Hepatocyte (in vitro differentiated cells): ENCODE measurements at places on chromosomes 2 and 18. TPM values are rescaled to one million over a fixed set of nuclear protein-coding genes. Genes with fewer than 3 reads are reported as not detected.

DNA sequence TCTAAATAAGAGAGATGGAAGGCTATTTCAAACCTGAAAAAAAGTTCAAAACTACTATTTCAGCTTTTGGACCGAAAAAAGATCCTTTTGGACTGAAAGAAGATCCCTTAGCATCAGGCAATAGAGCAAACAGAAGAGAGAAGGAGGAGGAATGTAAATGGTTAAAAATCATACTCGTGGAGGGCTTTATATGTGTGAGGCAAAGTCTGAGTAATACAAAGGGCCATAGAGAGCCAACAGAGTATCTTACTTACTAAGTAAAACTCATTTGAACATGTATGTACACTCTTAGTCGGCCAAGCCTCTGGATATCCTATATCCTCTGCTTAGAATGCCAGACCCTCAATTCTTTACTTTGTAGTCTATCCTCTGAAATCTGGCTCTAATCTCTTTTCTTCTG is 55.7 kb downstream of the ITSN2 start:
- H3K27me3 ChIP-seq = no peaks in the 10 kb centered on the region
- peaks cover 4% of the 10 kb centered on the region for H3K4me1 ChIP-seq
- H3K27ac ChIP-seq = peak overlapping the region; percentile 51
- H3K36me3 ChIP-seq = no peaks in the 10 kb centered on the region
- peak; percentile 7 for DNase-seq
- H3K4me3 ChIP-seq = no peak overlapping the region

DNA sequence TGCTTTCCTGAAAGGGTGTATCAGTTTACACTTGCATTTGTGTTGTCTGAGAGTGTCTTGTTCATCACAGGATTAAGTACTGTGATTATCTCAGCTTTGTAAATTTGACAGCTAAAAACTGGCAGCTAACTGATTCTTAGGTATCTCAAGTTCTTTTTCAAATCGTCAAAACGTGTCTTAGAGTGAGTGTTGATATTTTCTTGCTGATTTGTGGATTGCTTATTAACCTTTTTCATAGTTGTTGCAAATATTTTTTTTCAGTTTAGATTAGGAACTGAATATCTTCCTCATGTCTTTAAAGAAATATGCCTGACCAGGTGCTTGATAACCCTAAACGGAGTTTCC is 41.9 kb downstream of the LRRFIP1 start:
- H3K27ac ChIP-seq = peak overlapping the region; percentile 38
- no peaks in the 10 kb centered on the region for H3K36me3 ChIP-seq
- H3K4me1 ChIP-seq = peaks cover 14% of the 10 kb centered on the region

GRCh38 chr2:192546565-192546964 is 351.8 kb upstream of the TMEFF2 start:
- H3K36me3 ChIP-seq = no peaks in the 10 kb centered on the region
- H3K27ac ChIP-seq = no peak overlapping the region
- DNase-seq = no peak
- H3K27me3 ChIP-seq = no peaks in the 10 kb centered on the region
- no peaks in the 10 kb centered on the region for H3K4me1 ChIP-seq
- no peak overlapping the region for H3K4me3 ChIP-seq

GRCh38 chr2:16103614-16104314 is 163.4 kb downstream of the MYCN start:
- no peak overlapping the region for H3K4me3 ChIP-seq
- H3K4me1 ChIP-seq = peaks cover 34% of the 10 kb centered on the region
- DNase-seq = no peak
- H3K27me3 ChIP-seq = no peaks in the 10 kb centered on the region
- no peaks in the 10 kb centered on the region for H3K36me3 ChIP-seq
- H3K27ac ChIP-seq = peak overlapping the region; percentile 86

DNA sequence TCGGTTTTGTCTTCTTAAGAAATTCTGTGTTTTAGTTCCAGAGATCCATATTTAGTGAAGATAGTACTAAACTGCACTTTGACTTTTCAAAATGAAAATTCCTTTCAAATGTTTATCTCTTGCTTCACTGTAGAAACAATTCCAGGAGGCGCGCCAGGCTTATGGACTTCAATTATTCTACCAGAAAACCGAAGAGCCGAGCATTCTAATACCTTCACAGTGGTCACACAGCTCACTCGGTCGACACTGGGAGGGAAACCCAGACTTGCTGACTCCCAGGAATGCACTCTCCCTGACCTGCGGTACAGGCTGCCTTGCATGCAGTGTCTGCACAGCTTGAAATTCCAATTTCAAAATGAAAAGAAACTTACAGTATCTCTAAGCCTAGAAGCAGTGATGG is 119.9 kb upstream of the PIEZO2 start:
- H3K4me3 ChIP-seq = no peak overlapping the region
- peaks cover 6% of the 10 kb centered on the region for H3K4me1 ChIP-seq
- H3K36me3 ChIP-seq = no peaks in the 10 kb centered on the region
- no peak for DNase-seq
- peak overlapping the region; percentile 24 for H3K27ac ChIP-seq

DNA sequence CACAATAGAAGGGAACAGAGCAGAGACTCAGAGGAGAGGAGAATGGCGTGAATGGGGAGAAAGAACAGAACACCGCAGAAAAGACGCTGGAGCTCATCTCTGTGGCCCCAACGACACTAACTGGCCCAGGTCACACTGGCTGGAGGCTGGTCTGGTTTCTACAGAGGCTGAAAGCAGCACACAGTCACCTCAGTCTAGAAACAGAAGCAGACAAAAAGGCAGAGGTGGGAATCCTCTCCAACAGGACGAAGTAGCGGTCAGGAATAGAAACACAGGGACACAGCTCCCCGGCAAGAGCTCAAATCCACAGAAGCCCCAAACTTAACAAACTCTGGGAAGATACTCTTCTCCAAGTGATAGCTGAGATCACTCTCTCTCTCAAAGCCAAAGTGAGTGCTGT is 9.2 kb downstream of the SLC66A2 start:
- H3K4me3 ChIP-seq = no peak overlapping the region
- no peak for DNase-seq
- H3K27ac ChIP-seq = peak overlapping the region; percentile 26
- H3K36me3 ChIP-seq = no peaks in the 10 kb centered on the region
- peaks cover 14% of the 10 kb centered on the region for H3K4me1 ChIP-seq

GRCh38 chr2:72727356-72727755 is 98.5 kb downstream of the EXOC6B start:
- H3K4me1 ChIP-seq = peaks cover 36% of the 10 kb centered on the region
- H3K27me3 ChIP-seq = no peaks in the 10 kb centered on the region
- H3K4me3 ChIP-seq = no peak overlapping the region
- no peak overlapping the region for H3K27ac ChIP-seq

GRCh38 chr2:177676636-177677035 is 284.1 kb downstream of the AGPS start:
- H3K27ac ChIP-seq = no peak overlapping the region
- H3K27me3 ChIP-seq = no peaks in the 10 kb centered on the region

DNA sequence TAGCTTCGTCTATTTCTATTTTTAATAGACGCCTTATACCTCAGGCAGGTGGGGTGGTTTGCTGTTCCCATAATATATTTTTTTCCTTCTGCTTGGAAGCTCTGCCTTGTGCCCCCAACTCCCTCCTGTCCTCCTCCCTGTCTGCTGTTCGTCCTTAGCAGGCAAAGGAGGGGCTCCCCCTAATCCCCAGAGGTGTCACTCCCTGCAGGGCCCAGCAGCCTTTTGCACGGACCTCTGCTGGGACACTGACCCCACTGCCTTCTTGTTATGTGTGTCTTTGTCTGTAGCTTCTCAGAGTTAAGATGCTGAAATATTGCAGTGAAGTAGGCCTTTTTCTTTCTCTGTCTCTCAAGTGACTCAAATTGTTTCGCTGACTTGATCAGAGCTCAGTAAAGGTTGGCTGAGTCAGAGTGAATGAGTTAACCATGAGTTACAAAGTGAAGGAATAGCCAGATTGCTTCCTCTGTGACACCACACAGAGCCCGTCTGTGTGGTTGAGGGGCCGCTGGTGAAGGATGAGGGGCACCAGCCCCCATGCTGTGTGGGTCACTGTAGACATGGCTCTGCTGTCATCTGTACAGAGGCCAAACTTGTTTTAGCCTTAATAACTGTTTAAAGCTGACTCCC is 47.7 kb downstream of the PRKCE start:
- peaks cover 7% of the 10 kb centered on the region for H3K4me1 ChIP-seq
- no peak for DNase-seq

DNA sequence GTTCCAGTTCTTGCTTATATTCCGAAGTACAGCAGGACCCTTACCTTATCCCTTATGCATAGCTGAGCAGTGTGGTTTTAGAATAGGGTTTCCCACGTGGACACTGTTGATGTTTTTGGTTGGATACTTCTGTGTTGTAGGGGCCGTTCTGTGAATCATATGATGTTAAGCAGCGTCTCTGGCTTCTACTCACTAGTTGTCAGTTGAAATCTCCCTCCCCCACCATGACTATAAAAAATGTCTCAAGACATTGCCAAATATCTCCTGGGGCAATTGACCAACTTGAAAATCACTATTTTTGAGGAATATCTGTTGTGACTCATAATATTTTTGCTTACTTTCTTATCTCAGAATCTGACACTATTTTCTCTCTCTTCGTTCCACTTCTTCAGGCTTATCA is 713.7 kb downstream of the TSN start:
- no peak overlapping the region for H3K4me3 ChIP-seq
- no peaks in the 10 kb centered on the region for H3K27me3 ChIP-seq
- H3K4me1 ChIP-seq = no peaks in the 10 kb centered on the region
- DNase-seq = peak; percentile 22
- no peaks in the 10 kb centered on the region for H3K36me3 ChIP-seq

- no peak overlapping the region for H3K4me3 ChIP-seq
- H3K27me3 ChIP-seq = no peaks in the 10 kb centered on the region
- H3K36me3 ChIP-seq = no peaks in the 10 kb centered on the region
- DNase-seq = no peak
Measured at GRCh38 chr2:8252997-8253694, 428.7 kb upstream of the ID2 start.

DNA sequence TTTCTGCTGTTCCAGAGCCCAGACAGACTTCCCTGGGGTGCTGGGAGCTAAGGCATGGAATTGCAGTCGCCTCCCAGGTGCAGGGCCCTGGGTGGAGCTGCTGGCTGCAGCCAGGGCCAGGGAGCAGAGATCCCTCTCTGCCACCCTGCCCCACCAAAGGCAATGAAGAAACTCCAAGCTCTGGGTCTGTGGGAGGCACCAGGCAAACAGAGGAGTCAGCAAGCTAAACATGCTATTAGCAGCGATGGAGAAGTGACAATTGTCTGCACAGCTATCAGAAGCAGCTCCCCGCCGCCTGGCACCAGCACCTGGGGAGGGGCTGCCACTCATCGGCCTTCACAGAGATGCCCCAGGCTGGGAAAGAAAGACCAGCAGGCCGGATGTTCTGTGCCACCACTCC is 28.0 kb upstream of the COX5B start:
- DNase-seq = no peak
- no peak overlapping the region for H3K27ac ChIP-seq
- H3K4me3 ChIP-seq = no peak overlapping the region
- H3K4me1 ChIP-seq = no peaks in the 10 kb centered on the region

DNA sequence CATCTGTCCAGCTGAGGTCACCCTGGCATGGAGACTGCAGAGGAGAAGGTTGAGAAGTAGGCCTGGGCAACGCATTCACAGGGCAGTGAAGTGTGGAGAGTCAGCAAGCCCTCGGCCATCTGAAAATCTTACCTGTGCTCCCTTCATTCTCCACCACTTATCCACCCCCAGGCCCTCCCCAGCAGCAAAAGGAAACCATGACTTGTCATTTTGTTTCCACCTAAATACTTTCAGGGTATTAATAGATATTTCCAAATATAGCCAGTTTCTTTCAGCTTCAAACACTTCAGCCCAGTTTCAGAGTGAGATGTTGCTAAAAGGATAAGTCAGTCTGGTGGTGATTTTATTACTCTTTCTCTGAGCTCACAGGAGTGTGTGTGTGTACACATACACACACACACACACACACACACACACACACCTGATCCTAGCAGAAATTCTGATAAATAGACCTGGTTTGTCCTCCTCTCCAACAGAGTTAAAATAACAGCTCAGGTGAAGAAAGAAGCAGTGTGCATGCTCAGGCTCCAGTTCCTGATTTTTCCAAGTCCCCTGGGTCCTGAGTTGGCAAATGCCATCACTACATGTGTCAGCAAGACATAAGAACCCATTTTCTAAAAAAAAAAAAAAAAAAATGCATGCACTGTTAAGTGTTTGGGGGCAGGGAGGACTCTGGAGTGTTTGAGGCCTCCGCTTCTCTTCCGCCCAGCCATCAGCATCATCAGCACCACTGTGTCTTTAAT is 82.8 kb downstream of the LOXHD1 start:
- no peaks in the 10 kb centered on the region for H3K36me3 ChIP-seq
- H3K27me3 ChIP-seq = peaks cover 1% of the 10 kb centered on the region
- H3K4me3 ChIP-seq = no peak overlapping the region
- H3K4me1 ChIP-seq = no peaks in the 10 kb centered on the region
- no peak for DNase-seq

DNA sequence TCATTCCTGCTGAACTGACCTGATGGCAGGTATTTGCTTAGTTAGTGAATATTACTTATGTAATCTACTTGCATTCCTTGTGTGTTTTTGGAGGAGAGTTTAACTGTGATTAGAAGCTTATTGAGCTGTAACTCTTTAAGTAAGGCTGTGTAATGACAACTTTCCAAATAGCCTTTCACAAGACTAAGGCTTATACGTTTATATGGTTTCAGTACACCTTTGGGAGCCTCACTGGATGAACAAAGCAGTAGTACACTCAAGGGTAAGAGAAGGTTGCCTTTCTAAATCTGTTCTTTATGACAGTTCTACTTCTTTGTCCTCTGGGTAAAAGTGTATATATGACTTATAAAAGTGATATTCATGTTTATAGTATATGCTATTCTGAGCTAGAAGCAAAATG is 4.3 kb downstream of the ITPRID2 start:
- peak overlapping the region; percentile 79 for H3K27ac ChIP-seq
- peaks cover 5% of the 10 kb centered on the region for H3K36me3 ChIP-seq
- DNase-seq = no peak
- no peaks in the 10 kb centered on the region for H3K27me3 ChIP-seq
- H3K4me1 ChIP-seq = peaks cover 35% of the 10 kb centered on the region

DNA sequence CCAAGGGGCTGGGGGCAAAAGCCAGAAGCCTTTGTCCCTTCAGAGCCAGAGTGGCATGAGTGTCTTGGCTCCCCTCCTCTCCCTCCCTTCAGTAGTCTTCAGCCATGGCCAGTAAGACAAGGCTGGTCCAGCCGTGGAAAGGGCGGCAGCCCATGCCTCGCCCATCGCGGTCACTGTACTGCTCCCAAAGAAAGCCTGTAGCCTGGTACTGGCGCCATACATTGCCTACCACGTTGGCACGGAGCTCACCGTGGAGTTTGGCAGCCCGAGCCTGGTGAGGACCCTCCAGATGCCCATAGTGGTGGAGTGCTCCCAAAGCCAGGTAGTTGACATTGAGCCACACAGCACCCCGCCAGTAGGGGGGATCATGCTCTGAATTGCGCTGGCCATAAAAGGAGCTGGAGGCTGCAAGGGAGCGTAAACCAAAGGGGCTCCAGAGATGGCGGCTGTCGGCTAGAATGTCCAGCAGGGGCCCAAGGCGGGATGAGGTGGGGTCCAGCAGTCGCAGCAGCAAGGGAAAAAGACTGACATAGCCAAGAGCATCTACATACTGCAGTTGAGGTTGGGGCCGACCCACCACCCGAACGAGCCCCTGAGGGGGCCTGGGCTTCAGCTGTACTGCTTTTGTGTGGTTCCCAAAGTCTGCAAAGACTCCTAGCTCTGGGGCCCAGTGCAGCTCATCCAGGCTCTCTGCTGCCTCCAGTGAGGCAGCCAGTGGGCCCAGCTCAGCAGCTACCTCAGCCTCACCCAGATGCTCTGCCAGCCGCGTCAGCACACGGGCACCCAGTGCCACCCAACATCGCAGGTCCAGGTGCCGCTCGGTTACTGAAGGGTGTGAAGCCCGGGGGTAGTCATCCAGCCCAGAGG is 3.2 kb downstream of the WBP1 start:
- peaks cover 13% of the 10 kb centered on the region for H3K4me1 ChIP-seq
- H3K27me3 ChIP-seq = no peaks in the 10 kb centered on the region
- no peak for DNase-seq
- no peaks in the 10 kb centered on the region for H3K36me3 ChIP-seq
- H3K27ac ChIP-seq = no peak overlapping the region
- no peak overlapping the region for H3K4me3 ChIP-seq

The RPL31 gene
- 1,214 and 1,256 TPM in 2 replicates for polyA plus RNA-seq

The RAD51AP2 gene
- 0.21 and 0.35 TPM in 2 replicates for polyA plus RNA-seq

The TMEM178A gene
- polyA plus RNA-seq = 5.5 and 6.6 TPM in 2 replicates

The ZNF396 gene
- polyA plus RNA-seq = 1.6 and 3.4 TPM in 2 replicates
